Stimulated activated CD4-positive, alpha-beta T cell treated with anti-CD3 and anti-CD28 coated beads, Interleukin-1b, Interleukin-23, amount 100 ng/mL, for 1 hour (primary cell): ENCODE measurements at places on chromosomes 2 and 18.
A peak's percentile ranks its signal among the peaks of the same experiment; 100 is the strongest.

DNA sequence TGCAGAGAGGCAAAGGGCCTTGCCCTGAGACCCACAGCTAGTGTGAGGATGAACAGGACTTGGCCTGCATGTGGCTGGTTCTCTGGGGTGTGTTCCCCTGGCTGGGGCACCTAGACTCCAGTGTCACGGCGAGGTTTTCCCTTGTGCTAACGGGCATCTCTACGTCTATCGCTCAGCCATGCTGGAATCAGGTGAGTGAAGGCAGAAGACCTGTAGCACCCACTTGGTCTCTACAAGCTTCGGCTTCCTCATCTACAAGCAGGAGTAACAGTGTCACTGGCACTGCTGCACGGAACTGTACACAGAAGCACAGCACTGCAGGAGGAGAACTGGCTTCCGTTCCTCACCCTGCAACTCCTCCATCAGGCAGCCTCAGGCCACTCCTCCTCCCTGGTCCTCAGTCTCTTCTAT, 30.6 kb downstream of the HS1BP3 start:
- DNase-seq, result no peak

- no peak for DNase-seq
Observed at GRCh38 chr2:174969091-174969734, 36.0 kb downstream of the CHN1 start.

DNA sequence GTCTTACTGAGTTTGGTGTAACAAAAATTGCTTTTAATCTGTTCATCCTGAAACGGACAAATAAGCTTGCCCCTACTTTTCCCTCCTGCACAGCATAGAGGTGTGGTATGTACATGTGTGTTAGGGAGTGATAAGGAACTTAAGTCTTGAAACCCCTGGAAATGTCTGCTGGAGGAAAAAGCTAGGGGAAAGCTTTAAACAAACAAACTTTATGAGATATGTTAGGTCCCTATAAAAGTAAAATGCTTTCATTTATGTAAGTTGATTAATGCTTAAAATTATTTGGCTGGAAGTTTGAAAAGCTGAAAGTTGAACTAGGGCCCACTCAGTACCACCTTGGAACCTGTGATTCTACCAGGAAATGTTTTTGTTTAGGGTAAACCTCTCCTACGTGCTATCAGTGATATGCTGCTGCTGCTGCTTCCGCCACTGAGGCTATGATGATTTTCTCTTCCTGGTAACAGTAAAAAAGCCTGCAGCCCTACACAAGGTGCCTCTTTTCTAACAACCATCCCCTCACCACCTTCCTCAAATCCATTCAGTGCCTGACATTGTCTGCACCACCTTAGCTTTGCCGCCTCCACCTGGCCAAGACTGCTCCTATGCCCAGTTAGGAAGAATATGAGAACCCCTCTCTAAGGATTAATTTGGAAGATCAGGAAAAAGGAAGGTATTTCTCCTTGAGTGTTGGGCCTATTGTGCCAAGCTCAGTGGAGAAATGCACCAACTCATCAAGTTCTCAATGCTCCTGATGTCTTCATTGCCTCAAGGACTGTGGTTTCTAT, 2.5 kb upstream of the YES1 start:
- no peak for DNase-seq

GRCh38 chr2:127254386-127254981, 34.4 kb upstream of the CYP27C1 start:
- DNase-seq, result no peak

- no peak for DNase-seq
Observed at GRCh38 chr2:74512744-74513604, 1.3 kb upstream of the TLX2 start.

DNA sequence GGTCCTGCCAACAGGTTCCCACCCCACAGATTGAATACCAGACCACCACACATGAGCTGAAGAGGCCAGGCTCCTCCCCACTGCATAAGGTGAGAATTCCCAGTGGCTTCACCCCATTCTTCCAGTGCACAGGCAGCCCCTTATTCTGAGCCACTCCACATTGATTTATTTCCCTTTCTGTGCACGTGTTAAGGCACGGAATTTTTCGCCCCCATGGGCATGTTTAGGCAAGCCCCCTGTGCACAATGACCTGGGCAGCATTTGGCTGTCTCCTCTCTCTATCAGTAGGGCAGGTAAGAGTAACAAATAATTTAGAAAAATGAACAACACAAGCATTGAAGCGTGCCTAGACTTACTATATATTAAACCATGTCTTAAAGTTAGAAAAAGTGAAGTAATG, 15.2 kb upstream of the CHAC2 start:
- DNase-seq, result no peak

DNA sequence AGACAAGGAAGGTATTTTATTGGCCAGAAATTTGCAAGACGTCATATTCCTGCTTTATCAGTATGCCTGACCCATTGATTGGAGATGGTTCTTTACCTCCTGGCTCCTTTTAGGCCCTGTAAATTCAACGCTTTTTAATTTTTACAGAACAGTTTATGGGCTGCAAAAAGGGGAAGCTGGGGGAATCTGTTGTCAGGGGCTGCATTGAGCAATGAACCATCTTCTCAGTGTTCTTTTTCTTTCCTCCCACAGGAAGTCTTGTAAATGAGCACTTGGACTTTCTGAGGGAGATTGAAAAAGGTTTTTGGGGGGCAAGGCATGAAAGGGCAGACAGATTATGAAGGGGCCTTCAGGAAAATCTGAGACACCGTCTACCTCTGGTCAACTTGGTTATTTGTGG, 503.6 kb upstream of the TNP1 start:
- no peak for DNase-seq

DNA sequence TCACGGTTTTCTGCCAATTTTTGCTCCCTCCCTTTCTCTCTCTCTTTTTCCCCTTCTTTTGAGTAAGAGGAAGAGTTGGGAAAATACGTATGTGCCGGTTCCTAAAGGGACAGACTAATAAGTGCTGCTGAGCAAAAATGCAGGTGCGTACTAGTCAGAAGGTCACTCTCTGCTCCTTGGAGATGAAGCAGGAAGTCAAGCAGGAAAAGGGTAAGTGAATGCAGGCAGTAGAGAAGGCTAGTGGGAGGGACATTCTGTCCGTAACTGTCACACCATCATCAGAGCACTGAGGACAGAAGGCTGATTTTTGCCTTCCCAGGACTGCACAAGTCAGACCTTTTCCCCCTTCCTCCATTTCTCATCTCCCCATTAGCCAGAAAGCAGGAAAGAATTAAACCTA, 105.7 kb downstream of the CDH2 start:
- DNase-seq, result no peak

DNA sequence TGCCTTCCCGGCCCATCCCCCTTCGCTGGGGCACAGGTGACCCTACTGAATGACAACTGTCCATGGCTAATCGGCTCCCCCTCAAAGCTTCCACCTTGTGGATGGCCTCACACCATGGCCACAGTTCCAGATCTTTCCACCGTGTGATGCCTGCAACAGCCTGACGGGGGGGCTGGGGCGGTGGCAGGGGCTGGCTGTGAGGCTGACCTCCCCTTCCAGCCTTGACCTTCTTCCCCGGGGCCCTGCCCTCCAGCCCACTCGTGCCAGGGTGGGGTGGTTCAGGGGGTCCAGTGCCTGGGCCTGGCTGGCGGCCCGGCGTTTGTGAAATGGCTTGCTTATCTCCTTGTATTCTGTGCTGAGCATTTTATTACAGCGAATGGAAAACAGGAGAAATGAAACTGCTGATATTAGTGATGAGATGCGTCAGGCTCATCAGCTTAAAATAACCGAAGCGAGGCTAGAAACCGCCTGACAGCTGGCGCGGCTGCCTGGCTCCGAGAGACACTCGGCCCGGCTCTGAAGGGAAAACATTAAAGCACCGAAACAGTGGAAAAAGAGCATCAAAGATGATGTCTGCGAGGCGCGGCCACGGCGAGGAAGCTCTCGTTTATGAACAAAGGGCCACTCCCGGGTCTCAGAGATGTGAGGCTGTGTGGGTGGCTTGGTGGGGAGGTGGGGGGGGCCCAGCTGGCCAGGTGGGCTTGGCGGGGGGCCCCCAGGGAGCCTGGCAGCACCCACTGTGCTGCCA, 916 bp upstream of the PDCD1 start:
- DNase-seq, result peak; percentile 41

DNA sequence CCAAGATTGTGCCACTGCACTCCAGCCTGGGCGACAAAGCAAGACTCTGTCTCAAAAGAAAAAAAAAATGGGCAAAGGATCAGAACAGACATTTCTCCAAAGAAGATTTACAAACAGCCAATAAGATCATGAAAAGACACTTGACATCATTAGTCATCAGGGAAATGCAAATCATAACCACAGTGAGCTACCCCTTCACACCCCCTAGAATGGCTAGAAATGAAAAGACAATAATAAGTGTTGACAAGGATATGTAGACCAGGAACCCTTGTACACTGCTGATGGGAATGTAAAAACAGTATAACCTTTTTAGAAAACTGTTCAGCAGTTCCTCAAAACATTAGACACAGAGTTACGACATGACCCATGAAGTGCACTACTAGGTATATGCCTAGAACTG, 18.4 kb upstream of the MTERF4 start:
- DNase-seq, result no peak

- no peak for DNase-seq
Observed at GRCh38 chr18:370751-371608, 103.1 kb upstream of the THOC1 start.

- DNase-seq, result no peak
Observed at GRCh38 chr18:48334845-48335244, 74.3 kb downstream of the ZBTB7C start.

GRCh38 chr2:37653805-37654378, 17.6 kb downstream of the CDC42EP3 start:
- DNase-seq, result no peak

DNA sequence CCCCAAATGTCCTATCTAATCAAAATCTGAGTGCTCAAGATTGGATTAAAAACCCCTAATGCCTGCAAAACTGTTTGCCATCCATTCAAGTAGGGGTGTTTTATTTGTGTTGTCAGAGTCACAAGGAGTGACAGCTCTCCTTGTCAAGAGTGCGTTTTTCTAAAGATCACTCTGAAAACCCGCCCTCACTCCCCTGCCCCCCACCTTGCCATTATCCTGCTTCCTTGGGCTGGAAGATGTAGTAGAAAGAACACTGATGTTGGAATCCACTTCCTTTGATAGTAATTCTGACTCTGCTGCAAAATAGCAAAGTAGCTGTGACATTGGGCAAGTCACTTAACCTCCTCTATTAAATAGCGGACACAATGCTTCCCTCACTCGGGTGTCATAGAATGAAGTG, 155.6 kb downstream of the TSN start:
- DNase-seq, result no peak

- no peak for DNase-seq
Observed at GRCh38 chr2:207935991-207936370, 89.3 kb downstream of the PLEKHM3 start.

DNA sequence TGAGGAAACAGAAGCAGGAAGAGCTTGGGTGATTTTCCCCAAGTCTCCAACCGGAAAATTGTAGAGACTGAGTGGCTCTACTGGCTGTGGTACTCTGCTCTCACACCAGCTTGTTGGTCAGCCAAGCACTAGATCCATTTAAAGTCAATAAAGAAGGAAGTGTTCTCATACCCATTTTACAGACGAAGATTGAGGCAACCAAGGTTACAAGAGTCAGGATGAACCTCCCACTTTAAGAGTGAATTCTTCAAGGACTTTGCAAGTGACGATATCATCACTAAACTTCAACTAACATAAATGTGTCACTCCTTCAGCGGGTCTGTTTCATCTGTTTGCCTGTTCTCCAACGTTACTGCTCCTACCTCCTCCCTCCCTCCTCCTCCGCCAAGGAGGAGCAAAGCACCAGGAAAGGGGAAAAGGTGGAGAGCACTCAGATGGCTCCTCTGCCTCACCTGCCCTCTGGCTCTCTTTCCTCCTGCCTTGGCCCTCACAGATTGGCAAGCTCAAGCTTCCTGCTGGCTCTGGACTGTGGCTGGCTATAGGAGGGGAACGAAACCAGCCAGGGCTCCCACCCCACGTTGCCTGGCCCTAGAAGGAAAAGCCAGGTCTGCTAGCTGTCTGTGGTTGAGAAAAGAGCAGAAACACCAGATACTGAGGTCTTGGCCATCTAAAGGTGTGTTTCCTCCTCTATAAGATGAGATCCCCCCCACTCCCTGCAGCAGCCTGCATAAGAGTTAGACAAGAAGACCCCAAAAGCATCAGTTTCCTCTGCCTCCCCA, 3.6 kb upstream of the RAB11FIP5 start:
- DNase-seq, result no peak

- no peak for DNase-seq
Observed at GRCh38 chr18:38993342-38993741, 1427.7 kb upstream of the CELF4 start.

- DNase-seq, result no peak
Observed at GRCh38 chr2:240933048-240933965, 27.2 kb downstream of the CROCC2 start.

- no peak for DNase-seq
Observed at GRCh38 chr18:50870138-50870845, 8.6 kb upstream of the ME2 start.

DNA sequence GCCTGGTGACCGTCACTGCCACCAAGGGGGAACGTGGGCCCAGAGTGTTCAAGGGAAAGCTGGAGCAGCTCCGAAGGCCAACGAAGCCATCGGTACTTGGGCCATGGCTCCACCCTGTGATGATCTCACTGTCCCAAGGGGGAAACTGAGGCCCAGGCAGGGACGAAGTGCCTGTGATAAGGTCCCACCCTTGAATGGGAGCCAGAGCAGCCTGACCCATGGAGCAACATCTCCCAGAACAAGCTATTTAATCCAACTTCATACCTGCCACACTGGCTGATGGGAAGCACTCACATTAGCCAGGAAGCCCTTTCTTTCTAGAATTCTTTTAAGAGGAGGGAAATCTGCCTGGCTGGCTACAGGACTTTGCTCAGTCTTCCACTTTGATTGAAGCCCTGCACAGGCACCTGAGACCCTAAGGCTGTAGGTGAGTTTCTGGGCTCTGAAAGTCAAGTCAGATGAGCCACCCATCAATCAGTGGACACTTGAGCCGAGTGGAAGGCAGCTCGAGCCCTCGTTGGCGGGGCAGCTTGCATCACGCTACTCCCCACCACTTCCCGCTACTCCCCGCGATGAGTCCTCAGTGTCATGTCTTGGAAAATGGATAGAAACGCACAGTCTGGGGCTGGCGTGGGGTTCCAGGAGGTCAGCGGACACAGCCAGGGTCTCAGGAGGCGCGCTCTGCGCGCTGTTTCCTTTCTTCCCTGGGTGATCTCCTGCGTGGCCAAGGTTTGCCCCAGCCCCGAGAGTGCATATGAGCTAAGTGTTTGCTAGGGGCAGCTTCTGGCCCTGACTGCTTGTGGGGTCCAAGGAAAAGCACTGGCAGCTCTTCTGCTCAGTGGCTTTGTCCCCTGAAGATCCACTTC, 2.5 kb upstream of the HS6ST1 start:
- DNase-seq, result no peak
